WERI-Rb-1 (cell line): ENCODE measurements at places on chromosomes 6 and 20.
A peak's percentile ranks its signal among the peaks of the same experiment; 100 is the strongest.

DNA sequence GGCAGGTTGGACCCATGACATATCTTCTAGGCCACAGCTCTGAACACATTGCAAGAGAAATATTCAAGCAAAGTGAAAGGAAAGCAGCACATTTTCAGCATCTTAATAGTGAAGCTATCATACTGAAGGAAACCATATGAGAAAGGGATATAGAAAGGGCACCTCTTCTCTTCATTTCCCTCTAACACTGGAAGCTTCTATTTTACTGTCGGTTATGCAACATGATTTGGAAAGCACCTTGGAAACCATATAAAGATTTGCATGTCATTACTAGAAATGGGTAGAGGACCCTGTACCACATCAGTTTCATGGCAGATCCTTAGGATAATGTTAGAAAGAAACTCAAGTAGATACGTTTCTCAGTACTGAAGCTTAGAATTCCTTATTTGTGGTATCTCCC lies 70.5 kb upstream of the HMGN3 start:
- DNase-seq, result no peak

DNA sequence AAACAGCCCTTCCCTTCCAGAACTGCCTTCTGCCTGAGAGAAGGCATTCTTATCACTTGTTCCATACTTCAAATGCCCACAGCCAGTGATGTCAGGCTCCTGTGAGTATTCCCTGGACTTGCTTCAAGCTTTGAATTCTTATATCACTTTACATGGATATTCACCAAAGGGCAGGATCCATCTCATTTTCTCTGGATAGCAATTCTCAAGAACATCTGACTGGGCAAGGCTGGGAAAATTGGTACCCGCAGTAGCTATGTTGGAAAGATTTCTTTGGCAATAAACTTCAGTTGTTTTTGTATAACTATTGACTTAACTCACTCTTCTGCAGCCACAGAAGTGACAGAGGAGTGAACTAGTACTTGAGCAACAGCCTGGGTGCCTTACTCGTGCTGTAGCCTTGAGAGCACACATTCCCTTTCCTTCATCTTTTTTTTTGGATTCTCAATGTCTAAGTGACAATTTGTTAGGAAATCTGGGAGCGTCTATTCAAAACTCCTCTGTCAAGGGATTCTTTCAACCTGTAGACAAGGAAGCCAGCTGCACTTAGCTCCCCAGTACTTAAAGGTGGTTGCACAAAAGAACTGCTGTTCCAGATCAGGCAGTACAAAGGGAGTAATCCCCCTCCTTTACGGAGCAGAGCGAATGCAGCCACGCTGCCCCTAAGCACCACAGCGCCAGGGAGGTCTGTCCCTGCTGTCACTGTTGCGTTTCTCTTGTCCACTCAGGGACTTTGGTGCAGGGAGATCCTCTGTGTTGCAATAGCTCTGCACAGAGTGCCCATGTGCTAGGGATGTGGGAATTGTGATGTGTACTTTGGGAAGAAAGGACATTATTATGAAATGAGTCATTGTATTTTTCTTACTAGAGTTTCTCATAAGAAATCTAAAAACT lies 69.6 kb downstream of the JAG1 start:
- DNase-seq, result peak; percentile 10

DNA sequence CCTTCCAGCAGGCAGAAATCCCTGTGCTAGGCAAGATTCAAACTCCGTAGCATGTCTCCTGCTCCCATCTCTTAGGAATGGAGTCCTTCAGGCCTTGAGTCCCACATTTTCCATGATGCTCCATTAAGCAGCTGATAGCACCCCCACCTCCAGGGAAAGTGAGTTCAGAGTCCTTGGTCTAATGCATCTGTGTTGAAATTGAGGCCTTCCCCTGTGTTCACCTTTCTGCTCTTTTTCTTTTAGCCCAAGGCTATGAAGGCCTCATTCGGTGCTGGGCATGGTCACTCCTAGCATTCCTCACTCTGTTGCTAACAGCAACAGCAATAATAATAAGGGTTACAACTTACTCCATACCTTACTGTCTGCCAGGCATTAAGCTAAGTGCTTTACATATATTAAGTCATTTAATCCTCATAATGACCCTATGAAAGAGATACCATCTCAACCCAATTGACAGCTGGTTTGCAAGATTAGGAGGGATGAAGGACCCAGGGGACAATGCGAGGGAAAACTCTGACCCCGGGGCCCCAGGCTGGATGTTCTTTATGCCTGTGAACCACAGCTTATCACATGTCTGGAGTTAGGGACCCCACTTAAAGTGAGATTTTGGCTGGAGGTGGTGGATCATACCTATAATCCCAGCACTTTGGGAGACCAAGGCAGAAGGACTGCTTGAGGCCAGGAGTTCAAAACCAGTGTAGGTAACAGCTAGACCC lies 17.5 kb upstream of the PANK2 start:
- DNase-seq, result peak; percentile 57

DNA sequence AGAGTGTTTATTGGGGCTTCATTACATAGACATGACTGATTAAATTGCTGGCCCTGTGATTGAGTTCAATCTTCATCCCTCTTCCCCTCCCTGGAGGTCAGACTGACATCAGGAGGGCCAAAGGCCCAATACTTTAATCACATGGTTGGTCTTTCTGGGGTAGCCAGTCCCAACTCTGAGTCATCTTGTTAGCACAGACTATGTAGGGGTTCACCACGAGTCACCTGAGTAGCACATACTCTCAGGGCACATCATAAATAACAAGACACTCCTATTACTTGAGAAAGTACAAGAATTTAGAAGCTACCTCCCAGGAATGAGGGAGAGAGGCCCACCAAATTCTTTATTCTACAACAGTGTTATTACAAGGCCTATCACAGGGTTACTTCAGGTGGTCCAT lies 11.3 kb downstream of the GINS1 start:
- DNase-seq, result no peak
